ENCODE measurements at places on chromosomes 12 and 14. TPM values are rescaled to one million over a fixed set of nuclear protein-coding genes. Genes with fewer than 3 reads are reported as not detected.
A peak's percentile ranks its signal among the peaks of the same experiment; 100 is the strongest.

DNA sequence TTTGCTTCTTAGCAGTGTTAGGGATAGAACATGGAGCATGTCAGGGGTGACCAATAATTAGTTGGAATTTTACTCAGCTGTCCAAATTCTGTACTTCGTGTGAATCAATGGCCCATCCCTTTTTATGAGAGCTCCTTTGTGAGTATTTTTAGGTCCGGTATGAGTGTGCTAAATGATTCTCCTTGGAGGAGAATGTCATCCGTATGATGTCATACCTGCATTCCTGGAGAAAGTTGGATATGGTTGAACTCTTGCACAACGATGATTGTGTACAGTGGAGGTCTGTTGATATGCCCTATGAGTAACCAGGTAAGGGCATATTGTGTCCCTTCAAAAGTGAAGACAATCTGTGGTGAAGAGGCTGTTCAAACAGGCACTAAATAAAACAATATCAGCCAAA lies 400.8 kb downstream of the GXYLT1 start:
- no peak overlapping the region for H3K4me3 ChIP-seq
- no peaks in the 10 kb centered on the region for H3K4me1 ChIP-seq

DNA sequence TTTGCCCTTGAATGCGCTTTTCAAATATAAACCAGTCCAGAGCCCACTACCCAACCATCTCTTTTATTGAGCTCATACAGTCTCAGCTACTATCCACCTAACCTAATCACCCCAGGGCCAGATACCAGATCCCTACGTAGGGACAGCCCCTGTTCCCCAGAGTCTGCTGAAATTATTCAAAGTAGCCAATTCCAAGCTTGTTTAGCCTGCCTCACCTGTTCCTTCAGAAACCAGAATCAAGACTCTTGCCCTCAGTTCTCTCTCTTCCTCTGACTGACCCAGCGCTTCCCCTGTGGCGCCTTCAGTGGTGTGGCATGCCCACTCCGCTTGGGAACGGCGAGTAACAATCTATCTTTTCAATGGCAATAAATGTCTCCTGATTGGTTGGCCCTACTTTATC lies 18.8 kb downstream of the BMAL2 start:
- H3K27ac ChIP-seq: no peak overlapping the region
- H3K4me1 ChIP-seq: no peaks in the 10 kb centered on the region
- H3K4me3 ChIP-seq: no peak overlapping the region
- H3K27me3 ChIP-seq: peaks cover 13% of the 10 kb centered on the region
- DNase-seq: no peak
- H3K36me3 ChIP-seq: peaks cover 2% of the 10 kb centered on the region

DNA sequence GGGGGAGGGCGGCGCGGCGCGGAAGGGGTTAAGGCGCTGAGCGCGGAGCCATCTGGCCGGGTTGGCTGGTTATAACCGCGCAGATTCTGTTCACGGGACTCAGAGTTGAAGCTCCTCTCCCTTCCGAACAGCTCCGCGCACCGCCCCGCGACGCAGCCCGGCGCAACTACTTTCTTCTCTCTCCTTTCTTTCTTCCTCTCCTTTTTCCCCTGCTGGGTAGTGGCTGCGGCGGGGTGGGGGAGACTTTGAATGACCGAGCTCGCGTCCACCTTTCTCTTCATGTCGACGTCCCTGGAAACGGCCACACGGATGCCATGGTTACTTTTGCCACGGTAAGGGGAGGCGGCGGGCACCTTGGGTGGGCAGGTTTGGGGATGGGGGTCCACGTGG lies at the start of gene NTF3:
NTF3 (plus strand) TSS at position 98 of the 390 bp plus-strand sequence; CDS start at position 315, 217 bp downstream.
- peak within 1 kb of the TSS; percentile 39 for H3K27ac ChIP-seq
- no peak for DNase-seq

RERG gene
- not detected for total RNA-seq

DNA sequence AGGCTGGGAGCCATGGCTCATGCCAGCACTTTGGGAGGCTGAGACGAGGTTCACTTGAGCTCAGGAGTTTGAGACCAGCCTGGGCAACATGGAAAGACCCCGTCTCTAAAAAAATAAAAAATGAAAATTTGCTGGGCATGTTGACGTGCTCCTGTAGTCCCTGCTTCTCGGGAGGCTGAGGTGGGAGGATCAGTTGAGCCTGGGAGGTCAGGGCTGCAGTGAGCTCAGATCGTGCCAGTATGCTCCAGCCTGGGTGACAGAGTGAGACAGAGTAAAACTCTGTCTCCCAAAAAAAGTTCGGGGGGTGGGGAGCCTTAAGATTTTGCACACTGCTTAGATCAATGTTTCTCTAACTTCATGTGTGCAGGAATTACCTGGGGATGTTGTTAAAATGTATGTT lies 30.9 kb downstream of the ATP2A2 start:
- peaks cover 51% of the 10 kb centered on the region for H3K36me3 ChIP-seq
- H3K4me3 ChIP-seq: no peak overlapping the region
- no peaks in the 10 kb centered on the region for H3K27me3 ChIP-seq
- H3K4me1 ChIP-seq: peaks cover 69% of the 10 kb centered on the region
- H3K27ac ChIP-seq: peak overlapping the region; percentile 69
- DNase-seq: no peak

GRCh38 chr12:2054091-2055018 lies 1.6 kb downstream of the CACNA1C start:
- H3K36me3 ChIP-seq: peaks cover 1% of the 10 kb centered on the region
- peaks cover 15% of the 10 kb centered on the region for H3K4me1 ChIP-seq
- peak; percentile 30 for DNase-seq
- H3K27me3 ChIP-seq: peaks cover 85% of the 10 kb centered on the region
- no peak overlapping the region for H3K27ac ChIP-seq
- H3K4me3 ChIP-seq: peak overlapping the region; percentile 6

- H3K4me1 ChIP-seq: peaks cover 26% of the 10 kb centered on the region
- peaks cover 12% of the 10 kb centered on the region for H3K27me3 ChIP-seq
- no peak for DNase-seq
- H3K4me3 ChIP-seq: no peak overlapping the region
- no peaks in the 10 kb centered on the region for H3K36me3 ChIP-seq
Measured at GRCh38 chr12:76255281-76255680, 92.9 kb downstream of the BBS10 start.

DNA sequence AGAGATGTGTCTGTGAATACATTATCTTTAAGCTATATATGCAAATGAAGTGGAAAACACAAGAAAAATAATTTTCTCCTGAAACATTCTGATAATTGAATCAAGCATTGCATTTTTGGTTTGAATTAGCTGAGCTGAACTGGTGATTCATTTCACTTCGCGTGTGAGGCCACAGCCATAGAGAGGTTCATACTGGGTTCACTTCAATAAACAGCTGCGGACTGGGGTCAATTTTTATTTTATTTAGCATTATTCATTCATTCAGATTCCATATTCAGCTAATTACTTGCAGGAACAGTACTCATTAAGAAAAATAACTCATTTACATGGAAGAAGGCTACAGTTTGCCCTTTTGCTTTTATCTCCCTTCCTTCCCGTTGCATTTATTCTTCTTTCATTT lies 195.2 kb upstream of the LRIG3 start:
- H3K27ac ChIP-seq: no peak overlapping the region
- H3K36me3 ChIP-seq: no peaks in the 10 kb centered on the region
- DNase-seq: no peak
- no peaks in the 10 kb centered on the region for H3K4me1 ChIP-seq
- no peaks in the 10 kb centered on the region for H3K27me3 ChIP-seq
- H3K4me3 ChIP-seq: no peak overlapping the region

REM2 gene
- 0.26 TPM for total RNA-seq

- peak overlapping the region; percentile 89 for H3K27ac ChIP-seq
- peaks cover 64% of the 10 kb centered on the region for H3K4me1 ChIP-seq
- peaks cover 30% of the 10 kb centered on the region for H3K36me3 ChIP-seq
- H3K27me3 ChIP-seq: no peaks in the 10 kb centered on the region
Measured at GRCh38 chr12:89225808-89226411, 126.4 kb downstream of the DUSP6 start.

DNA sequence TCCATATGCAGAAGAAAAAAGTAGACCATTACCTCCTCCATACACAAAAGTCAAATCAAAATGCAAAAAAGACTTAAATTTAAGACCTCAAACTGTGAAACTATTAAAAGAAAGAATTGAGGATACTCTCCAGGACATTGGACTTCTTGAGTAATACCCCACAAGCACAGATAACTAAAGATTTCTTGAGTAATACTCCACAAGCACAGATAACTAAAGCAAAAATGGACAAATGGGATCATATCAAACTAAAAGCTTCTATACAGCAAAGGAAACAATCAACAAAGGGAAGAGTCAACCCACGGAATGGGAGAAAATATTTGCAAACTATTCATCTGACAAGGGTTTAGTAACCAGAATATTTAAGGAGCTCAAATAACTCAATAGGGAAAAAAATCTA lies 427.9 kb downstream of the CCDC91 start:
- no peak overlapping the region for H3K27ac ChIP-seq
- no peaks in the 10 kb centered on the region for H3K36me3 ChIP-seq
- no peak for DNase-seq
- peaks cover 13% of the 10 kb centered on the region for H3K27me3 ChIP-seq

ORAI1 gene
- 53.7 TPM for total RNA-seq

DNA sequence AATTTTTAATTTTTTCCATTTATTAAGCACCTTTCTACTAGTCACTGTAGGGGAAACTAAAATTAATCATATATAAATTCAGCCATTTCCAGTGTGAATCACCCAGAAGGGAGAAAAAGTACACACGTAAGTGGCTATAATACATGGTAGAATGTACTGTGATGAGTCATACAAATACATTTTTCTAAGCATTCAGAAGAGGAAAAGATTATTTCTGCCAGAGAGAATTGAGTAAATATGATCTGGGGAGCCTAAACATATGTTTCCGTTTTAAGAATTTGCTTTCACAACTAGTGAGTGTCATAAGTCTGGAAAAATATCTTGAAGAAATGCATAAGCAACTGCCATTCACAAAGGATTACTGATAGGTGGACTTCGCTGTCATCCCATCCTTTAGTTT lies 102.8 kb downstream of the TGFB3 start:
- no peak for DNase-seq
- H3K36me3 ChIP-seq: peaks cover 3% of the 10 kb centered on the region
- no peaks in the 10 kb centered on the region for H3K27me3 ChIP-seq
- H3K4me1 ChIP-seq: peaks cover 47% of the 10 kb centered on the region
- no peak overlapping the region for H3K4me3 ChIP-seq

KRT6C gene
- not detected for total RNA-seq

TDG gene
- total RNA-seq: 46.5 TPM

PRICKLE1 gene
- 1.1 TPM for total RNA-seq

DNA sequence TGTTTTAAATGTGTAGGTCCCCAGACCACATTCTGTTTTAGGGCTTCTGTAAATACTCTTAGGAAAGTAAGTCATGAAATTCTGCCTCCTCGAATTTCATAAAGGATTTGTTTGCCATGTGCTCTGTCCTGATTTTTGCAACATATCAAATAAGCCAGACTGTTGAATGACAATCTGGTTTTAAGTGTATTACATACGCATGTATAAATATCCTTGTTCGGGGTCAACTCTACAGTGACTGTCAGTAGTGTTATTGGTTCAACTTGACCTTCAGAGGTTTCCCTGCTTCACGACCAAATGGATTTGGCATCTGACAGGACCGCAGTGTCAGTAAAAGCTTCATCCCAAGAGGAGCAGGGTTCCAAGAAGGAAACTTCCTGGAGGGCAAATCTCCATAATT lies 52.7 kb downstream of the PPM1A start:
- H3K36me3 ChIP-seq: peaks cover 2% of the 10 kb centered on the region
- H3K27me3 ChIP-seq: no peaks in the 10 kb centered on the region
- H3K4me3 ChIP-seq: no peak overlapping the region
- H3K4me1 ChIP-seq: no peaks in the 10 kb centered on the region
- H3K27ac ChIP-seq: no peak overlapping the region
- DNase-seq: no peak

GRCh38 chr14:104094709-104095425 lies 9.4 kb downstream of the ASPG start:
- DNase-seq: peak; percentile 74
- H3K27ac ChIP-seq: no peak overlapping the region
- no peaks in the 10 kb centered on the region for H3K4me1 ChIP-seq
- no peak overlapping the region for H3K4me3 ChIP-seq

DNA sequence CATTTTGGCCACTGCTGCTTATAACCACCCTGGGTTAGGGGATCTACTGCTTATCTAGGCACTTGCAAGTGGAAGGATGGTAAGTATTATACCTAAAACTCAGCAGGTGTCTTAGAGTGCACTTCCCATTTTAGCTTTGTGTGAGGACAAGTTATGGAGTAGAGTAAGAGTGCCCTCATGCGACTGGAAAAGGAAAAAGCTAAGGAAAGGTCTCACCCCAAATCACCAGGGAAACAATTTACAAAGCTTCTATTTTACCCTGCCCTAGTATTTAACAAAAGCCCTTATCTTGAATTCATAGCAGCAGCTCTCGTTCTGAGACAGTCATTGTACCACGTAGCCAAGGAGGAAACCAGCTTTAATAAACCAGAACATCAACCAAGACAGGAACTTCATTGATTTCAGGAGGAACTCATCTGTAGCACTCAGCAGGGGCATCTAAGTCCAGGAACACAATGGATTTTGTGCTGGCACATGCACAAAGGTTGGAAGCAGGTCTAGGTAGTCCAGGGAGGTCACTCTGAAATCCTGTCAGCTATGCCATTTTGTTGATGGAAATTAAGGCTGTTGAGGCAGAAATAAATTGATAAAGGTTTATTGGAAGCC lies 2.9 kb downstream of the RDH12 start:
- no peak overlapping the region for H3K27ac ChIP-seq
- peaks cover 4% of the 10 kb centered on the region for H3K27me3 ChIP-seq
- H3K4me3 ChIP-seq: no peak overlapping the region
- no peak for DNase-seq
- H3K4me1 ChIP-seq: peaks cover 3% of the 10 kb centered on the region

DNA sequence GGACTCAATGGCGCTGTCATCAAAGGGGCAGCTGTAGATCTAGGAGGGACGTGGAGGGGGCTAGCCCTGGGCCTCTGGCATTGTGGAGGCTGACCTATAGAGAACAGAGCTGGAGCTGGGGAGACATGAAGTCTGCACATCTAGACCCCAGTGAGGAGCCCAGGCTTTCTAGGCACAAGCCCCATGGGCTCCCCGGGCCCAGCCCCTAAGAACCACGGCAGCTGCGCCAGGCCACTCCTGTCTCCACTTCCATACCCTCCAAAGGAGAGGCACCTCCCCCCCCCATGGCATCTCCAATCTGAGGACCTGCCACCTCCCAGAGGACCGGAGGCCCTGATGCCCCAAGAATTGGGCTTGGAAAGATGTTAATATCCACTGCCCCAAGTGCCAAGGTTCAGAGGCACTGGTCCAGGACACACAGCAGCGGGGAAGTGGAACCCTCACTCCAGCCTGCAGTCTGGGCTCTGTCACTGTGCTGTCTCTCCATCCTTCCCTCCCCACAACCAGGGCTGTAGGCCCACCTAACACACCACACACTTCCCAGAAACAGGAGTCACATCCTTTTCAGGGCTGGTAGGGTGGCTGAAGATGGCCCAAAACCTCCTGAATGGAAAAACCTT lies 4.5 kb downstream of the ANKRD9 start:
- no peaks in the 10 kb centered on the region for H3K27me3 ChIP-seq
- no peak overlapping the region for H3K4me3 ChIP-seq
- peaks cover 18% of the 10 kb centered on the region for H3K4me1 ChIP-seq
- H3K36me3 ChIP-seq: peaks cover 4% of the 10 kb centered on the region
- no peak for DNase-seq

- H3K4me1 ChIP-seq: peaks cover 8% of the 10 kb centered on the region
- H3K27ac ChIP-seq: no peak overlapping the region
- no peak for DNase-seq
- H3K4me3 ChIP-seq: no peak overlapping the region
- peaks cover 61% of the 10 kb centered on the region for H3K27me3 ChIP-seq
Measured at GRCh38 chr12:76199808-76200207, 115.3 kb upstream of the NAP1L1 start.
